ENCODE measurements at places on chromosomes 5 and 9.

GRCh38 chr9:33380390-33381094, 21.8 kb downstream of the AQP7 start:
- no peaks in the 10 kb centered on the region for H3K4me1 ChIP-seq
- no peak for DNase-seq
- no peaks in the 10 kb centered on the region for H3K27me3 ChIP-seq
- no peak overlapping the region for H3K27ac ChIP-seq
- peaks cover 6% of the 10 kb centered on the region for H3K36me3 ChIP-seq

GRCh38 chr5:109704282-109704952, 14.7 kb downstream of the MAN2A1 start:
- DNase-seq, result no peak
- peaks cover 62% of the 10 kb centered on the region for H3K4me1 ChIP-seq
- H3K27ac ChIP-seq, result no peak overlapping the region
- H3K4me3 ChIP-seq, result no peak overlapping the region
- H3K27me3 ChIP-seq, result no peaks in the 10 kb centered on the region
- no peaks in the 10 kb centered on the region for H3K36me3 ChIP-seq

GRCh38 chr5:133652951-133653759, 40.8 kb upstream of the FSTL4 start:
- no peaks in the 10 kb centered on the region for H3K36me3 ChIP-seq
- H3K27ac ChIP-seq, result no peak overlapping the region
- no peak overlapping the region for H3K4me3 ChIP-seq
- peaks cover 13% of the 10 kb centered on the region for H3K27me3 ChIP-seq
- H3K4me1 ChIP-seq, result no peaks in the 10 kb centered on the region

- peaks cover 4% of the 10 kb centered on the region for H3K36me3 ChIP-seq
- no peaks in the 10 kb centered on the region for H3K4me1 ChIP-seq
- H3K27ac ChIP-seq, result no peak overlapping the region
- no peak overlapping the region for H3K4me3 ChIP-seq
- DNase-seq, result no peak
These were observed 33.6 kb upstream of the SARDH start for GRCh38 chr9:133771486-133772482.

GRCh38 chr5:1887588-1888360, 5.0 kb upstream of the IRX4 start:
- peaks cover 4% of the 10 kb centered on the region for H3K36me3 ChIP-seq
- no peak for DNase-seq
- H3K4me1 ChIP-seq, result peaks cover 3% of the 10 kb centered on the region
- H3K27ac ChIP-seq, result no peak overlapping the region

GRCh38 chr5:90902651-90903386, 344.2 kb downstream of the ADGRV1 start:
- H3K4me3 ChIP-seq, result no peak overlapping the region
- H3K36me3 ChIP-seq, result no peaks in the 10 kb centered on the region
- H3K4me1 ChIP-seq, result no peaks in the 10 kb centered on the region
- no peak for DNase-seq
- no peak overlapping the region for H3K27ac ChIP-seq
- H3K27me3 ChIP-seq, result peaks cover 23% of the 10 kb centered on the region

DNA sequence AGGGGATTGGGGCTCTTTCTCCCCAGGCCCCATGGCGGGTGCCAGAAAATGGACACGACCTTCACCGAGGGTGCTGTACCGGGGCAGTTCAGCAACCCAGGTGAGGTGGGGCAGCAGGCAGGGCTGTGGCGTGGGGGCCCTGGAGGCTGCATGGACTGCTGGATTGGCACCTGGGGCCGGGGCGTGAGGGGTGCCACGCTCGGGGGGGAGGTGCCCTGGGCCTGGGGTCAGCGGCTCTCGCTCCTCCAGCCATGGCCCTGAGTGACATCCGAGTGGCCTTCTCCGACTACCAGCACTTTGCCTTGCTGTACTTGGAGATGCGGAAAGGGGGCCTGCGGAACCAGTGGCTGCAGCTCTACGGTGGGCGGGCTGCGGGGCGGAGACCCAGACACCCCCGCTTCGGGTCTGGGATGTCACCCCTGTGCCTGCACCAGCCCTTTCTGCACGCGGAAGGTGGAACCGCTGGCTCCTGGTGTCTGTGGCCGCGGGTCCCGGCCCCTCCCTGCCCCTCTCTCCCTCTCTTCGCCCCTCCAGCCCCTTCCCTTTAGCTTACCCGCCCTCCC, 1.8 kb downstream of the LCNL1 start:
- H3K27ac ChIP-seq, result no peak overlapping the region
- H3K27me3 ChIP-seq, result peaks cover 20% of the 10 kb centered on the region
- no peak for DNase-seq
- peaks cover 8% of the 10 kb centered on the region for H3K4me1 ChIP-seq

DNA sequence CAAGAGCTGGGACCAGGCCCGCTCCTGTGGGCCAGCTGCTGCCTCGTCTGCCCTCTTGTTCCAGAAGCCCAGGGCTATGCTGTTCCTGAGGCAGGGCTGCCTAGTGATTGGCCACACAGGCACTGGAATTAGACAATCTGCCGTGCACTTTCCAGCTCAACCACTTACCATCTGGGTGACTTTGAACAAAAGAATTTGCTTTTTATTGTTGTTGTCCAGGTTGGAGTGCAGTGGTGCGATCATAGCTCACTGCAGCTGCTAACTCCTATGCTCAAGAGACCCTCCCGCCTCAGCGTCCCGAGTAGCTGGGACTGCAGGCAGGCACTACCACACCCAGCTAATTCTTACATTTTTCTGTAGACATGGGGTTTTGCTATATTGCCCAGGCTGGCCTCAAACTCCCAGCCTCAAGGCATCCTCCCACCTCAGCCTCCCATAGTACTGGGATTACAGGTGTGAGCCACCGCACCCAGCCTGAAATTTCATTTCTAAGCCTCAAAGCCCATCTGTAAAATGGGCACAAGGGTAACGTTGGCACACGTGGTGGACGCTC, 1.2 kb upstream of the NEK6 start:
- H3K4me3 ChIP-seq, result peak overlapping the region; percentile 94
- DNase-seq, result no peak
- no peaks in the 10 kb centered on the region for H3K27me3 ChIP-seq

DNA sequence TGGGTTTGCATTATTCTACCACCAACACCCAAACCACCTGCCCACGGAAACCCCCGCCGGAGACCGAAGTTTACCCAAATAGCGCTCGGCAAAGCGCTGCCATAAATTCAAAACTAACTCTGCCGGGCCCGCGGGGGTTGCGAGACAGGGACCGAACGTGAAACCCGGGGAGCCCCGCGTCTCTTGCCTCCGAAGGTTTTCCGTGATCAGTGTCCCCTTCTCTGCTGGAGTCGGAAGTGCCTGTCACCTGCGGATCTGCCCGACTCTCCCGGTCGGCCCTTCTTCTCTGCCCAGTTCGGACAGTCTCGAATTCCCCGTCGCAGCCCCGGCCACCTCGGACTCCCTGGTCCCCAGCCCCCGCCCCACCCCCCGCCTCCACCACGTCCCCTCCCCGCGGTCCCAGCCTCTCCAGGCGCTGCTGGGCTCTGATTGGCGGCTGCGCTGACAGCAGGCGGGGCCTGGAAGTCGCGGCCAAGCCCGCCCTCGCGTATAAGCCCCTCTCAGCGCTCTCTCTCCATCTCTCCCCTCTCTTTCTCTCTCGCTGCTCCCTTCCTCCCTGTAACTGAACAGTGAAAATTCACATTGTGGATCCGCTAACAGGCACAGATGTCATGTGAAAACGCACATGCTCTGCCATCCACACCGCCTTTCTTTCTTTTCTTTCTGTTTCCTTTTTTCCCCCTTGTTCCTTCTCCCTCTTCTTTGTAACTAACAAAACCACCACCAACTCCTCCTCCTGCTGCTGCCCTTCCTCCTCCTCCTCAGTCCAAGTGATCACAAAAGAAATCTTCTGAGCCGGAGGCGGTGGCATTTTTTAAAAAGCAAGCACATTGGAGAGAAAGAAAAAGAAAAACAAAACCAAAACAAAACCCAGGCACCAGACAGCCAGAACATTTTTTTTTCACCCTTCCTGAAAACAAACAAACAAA, at the start of gene RORB:
TSS of gene RORB (plus strand) at position 517 of the 929 bp plus-strand sequence. CDS start 642 bp downstream, outside the sequence.
- peak within 1 kb of the TSS; percentile 84 for H3K27ac ChIP-seq
- H3K4me1 ChIP-seq, result peaks cover 16% of the 10 kb centered on the region
- H3K36me3 ChIP-seq, result peaks cover 14% of the 10 kb centered on the region
- peaks cover 35% of the 10 kb centered on the region for H3K27me3 ChIP-seq
- peak within 1 kb of the TSS; percentile 83 for H3K4me3 ChIP-seq

- no peak for DNase-seq
- no peaks in the 10 kb centered on the region for H3K27me3 ChIP-seq
- no peaks in the 10 kb centered on the region for H3K4me1 ChIP-seq
- H3K36me3 ChIP-seq, result no peaks in the 10 kb centered on the region
- H3K27ac ChIP-seq, result no peak overlapping the region
These were observed 255.6 kb upstream of the IRX2 start for GRCh38 chr5:3006961-3007551.

GRCh38 chr5:110096419-110096818, 406.7 kb downstream of the MAN2A1 start:
- H3K36me3 ChIP-seq, result no peaks in the 10 kb centered on the region
- no peak overlapping the region for H3K4me3 ChIP-seq
- DNase-seq, result no peak
- H3K27me3 ChIP-seq, result peaks cover 9% of the 10 kb centered on the region
- no peak overlapping the region for H3K27ac ChIP-seq

DNA sequence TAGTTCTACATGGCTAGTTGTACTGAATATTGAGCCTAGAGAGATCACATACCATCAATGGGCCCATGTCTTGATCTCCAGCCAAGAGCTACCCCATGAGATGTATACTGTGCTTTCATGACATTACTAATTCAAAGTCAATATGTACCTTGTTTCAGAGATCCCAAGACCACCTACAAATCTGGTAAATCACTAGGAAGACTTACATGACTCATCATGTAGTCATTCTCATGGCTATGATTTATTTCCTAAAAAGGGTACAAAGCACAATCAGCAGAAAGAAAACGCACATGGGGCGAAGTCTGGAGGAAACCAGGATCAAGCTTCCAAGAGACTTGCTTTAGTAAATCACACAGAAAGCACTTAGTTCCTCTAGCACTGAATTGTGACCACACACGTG, 103.0 kb downstream of the PCSK5 start:
- H3K27ac ChIP-seq, result no peak overlapping the region
- no peaks in the 10 kb centered on the region for H3K4me1 ChIP-seq
- DNase-seq, result no peak
- H3K27me3 ChIP-seq, result no peaks in the 10 kb centered on the region
- no peaks in the 10 kb centered on the region for H3K36me3 ChIP-seq
- H3K4me3 ChIP-seq, result no peak overlapping the region

DNA sequence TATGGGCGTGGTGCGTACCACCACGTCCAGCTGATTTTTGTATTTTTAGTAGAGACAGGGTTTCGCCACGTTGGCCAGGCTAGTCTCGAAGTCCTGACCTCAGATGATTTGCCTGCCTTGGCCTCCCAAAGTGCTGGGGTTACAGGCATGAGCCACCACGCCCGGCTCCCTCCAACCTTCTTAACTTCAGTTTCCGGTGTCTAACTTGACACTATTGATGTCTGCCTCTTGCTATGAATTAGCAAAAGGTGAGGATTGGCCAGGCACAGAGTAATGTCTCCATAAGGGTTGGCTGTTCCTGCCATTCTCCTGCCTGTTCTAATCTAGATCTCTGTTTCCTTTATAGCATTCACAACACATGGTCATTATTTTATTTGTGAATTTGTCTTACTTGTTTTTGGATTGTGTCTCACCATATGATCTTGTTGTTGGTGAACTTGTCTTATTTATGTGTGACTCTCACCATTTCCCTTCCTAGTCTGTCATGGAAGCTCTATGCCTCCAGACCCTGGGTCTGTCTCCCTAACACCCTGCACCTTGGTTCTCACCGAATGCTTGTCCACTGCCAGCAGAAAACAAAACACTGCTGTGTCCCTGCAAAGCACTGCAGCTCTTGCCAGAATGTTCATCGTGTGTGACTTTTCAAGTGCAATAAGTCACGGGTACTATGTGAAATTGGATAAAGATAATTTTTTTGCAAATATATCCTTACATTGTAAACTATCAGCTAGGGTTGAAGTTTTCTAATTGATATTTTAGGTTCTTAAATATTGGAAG, 26.0 kb downstream of the BASP1 start:
- no peaks in the 10 kb centered on the region for H3K36me3 ChIP-seq
- H3K4me3 ChIP-seq, result no peak overlapping the region

GRCh38 chr5:124477062-124477461, 269.4 kb downstream of the ZNF608 start:
- no peak for DNase-seq
- H3K27me3 ChIP-seq, result no peaks in the 10 kb centered on the region

DNA sequence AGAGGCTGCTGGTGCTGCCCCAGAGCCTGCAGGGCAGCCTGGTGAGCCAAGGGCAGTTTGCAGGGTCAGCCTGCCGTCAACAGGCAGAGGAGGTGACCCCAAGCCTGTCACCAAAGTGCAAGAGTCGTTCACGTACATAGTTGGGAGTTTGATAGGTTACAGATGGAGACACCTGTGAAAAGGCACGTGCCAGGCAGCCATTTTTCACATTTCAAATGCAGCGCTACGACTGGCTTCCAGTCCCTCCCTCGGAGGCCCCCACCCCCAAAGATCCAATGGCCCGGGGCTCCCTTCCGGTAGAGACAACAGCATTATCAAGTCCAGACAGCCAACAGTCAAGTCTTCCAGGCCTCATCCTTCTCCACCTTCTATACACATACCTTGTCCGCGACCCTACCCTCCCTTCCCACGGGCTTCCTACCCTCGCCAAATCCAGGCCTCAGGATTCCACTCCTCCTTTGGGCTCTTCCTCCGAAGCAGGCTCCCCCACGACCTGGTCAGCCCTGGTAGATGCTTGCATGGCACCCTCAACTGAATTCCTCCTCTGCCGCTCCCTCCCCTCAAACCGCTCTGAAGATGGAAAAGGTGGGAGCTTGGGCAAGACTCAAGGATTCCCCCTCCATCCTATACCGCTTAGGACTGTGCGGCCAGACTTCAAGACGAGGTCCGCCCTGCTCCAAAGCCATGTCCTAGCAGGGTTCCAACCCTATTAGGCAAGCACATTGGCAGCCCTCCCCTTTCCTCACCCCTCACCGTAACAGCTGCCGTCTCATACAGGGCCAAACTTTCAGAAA, 13.2 kb downstream of the HNRNPH1 start:
- H3K4me3 ChIP-seq, result peak overlapping the region; percentile 31
- no peaks in the 10 kb centered on the region for H3K27me3 ChIP-seq
- peaks cover 90% of the 10 kb centered on the region for H3K36me3 ChIP-seq
- peaks cover 38% of the 10 kb centered on the region for H3K4me1 ChIP-seq
- peak overlapping the region; percentile 82 for H3K27ac ChIP-seq

- no peak overlapping the region for H3K27ac ChIP-seq
- no peaks in the 10 kb centered on the region for H3K36me3 ChIP-seq
- H3K27me3 ChIP-seq, result no peaks in the 10 kb centered on the region
- H3K4me3 ChIP-seq, result no peak overlapping the region
- no peak for DNase-seq
These were observed 329.6 kb downstream of the SLCO4C1 start for GRCh38 chr5:101966476-101966875.

GRCh38 chr5:160923936-160924710, 72.1 kb upstream of the ATP10B start:
- no peak overlapping the region for H3K4me3 ChIP-seq
- H3K4me1 ChIP-seq, result no peaks in the 10 kb centered on the region
- H3K27ac ChIP-seq, result no peak overlapping the region
- no peaks in the 10 kb centered on the region for H3K27me3 ChIP-seq
- no peak for DNase-seq

GRCh38 chr5:5828619-5829018, 406.1 kb downstream of the ICE1 start:
- H3K36me3 ChIP-seq, result no peaks in the 10 kb centered on the region
- H3K4me3 ChIP-seq, result no peak overlapping the region
- H3K27ac ChIP-seq, result no peak overlapping the region
- H3K4me1 ChIP-seq, result no peaks in the 10 kb centered on the region

All from effector memory CD8-positive, alpha-beta T cell (primary cell).